Activated naive CD8-positive, alpha-beta T cell treated with anti-CD3 and anti-CD28 coated beads, Interleukin-2, amount 50 U/mL, for 24 hours (primary cell): ENCODE measurements at places on chromosomes 5 and 9.

DNA sequence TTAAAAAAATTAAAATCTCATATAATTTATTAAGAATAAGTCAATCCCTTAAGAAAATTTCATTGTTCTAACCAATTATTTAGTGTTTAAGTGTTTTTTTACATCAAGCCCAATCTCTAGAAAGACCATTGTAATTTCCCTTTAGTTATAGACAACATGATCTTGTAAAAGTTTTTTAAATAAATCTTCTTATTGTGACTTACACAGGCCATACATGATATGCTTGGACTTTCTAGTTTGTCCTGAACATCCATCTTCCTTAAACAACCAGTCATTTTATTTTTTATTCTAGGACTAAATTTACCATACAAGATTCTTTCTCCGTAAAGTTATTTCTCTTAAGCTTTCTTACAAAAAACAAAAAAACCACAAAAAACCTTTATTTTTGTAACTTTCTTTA lies 126.5 kb upstream of the MAST4 start:
- no peaks in the 10 kb centered on the region for H3K4me1 ChIP-seq
- no peak overlapping the region for H3K4me3 ChIP-seq
- peaks cover 3% of the 10 kb centered on the region for H3K36me3 ChIP-seq
- peaks cover 9% of the 10 kb centered on the region for H3K27me3 ChIP-seq
- DNase-seq: no peak
- H3K27ac ChIP-seq: no peak overlapping the region

- H3K27ac ChIP-seq: no peak overlapping the region
- DNase-seq: no peak
- H3K4me1 ChIP-seq: no peaks in the 10 kb centered on the region
- peaks cover 28% of the 10 kb centered on the region for H3K27me3 ChIP-seq
- no peaks in the 10 kb centered on the region for H3K36me3 ChIP-seq
Measured at GRCh38 chr9:34558364-34558763, 31.2 kb downstream of the CNTFR start.

DNA sequence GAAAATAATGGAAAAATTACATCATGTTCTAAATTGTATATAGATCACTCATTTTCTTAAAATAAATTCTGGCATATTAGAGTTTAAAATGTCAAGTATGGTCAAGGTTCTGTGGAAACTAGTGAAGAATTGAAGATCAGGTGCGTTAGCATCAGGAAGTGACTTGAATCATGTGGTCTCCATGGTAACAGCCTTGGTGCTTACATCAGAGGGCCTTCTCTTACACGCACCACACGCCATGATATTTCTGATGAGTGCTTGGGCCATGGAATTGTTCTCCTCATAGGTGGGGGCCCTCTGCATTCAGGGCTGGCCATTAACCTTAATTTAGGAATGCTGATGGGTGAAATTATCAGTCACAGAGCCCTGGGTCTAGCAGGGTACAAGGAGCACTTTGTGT lies 288.1 kb upstream of the EFNA5 start:
- H3K4me3 ChIP-seq: no peak overlapping the region
- no peaks in the 10 kb centered on the region for H3K36me3 ChIP-seq
- H3K4me1 ChIP-seq: peaks cover 14% of the 10 kb centered on the region
- no peak for DNase-seq
- peak overlapping the region; percentile 67 for H3K27ac ChIP-seq

DNA sequence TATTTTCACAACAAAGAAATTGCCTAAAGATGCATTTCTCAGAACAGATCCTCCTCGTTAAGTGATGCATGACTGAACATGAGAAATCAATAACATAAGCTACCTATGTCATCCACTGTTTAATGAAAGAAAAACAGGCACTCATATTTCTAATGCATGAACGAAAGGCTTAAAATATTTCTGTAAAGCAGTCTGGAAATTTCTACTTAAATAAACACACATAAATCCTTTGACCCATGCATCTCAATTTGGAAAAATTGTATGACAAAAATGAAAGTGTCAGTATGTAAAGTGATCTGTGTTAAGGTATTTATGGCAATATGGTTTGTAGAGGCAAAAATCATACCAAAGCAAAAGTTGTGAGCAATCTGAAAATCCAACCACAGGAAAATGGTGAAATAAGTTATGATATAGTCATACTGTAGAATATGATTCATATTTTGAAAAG lies 399.2 kb upstream of the GRAMD2B start:
- H3K4me1 ChIP-seq: no peaks in the 10 kb centered on the region
- no peak overlapping the region for H3K4me3 ChIP-seq
- no peaks in the 10 kb centered on the region for H3K36me3 ChIP-seq
- DNase-seq: no peak
- H3K27ac ChIP-seq: no peak overlapping the region
- H3K27me3 ChIP-seq: no peaks in the 10 kb centered on the region

DNA sequence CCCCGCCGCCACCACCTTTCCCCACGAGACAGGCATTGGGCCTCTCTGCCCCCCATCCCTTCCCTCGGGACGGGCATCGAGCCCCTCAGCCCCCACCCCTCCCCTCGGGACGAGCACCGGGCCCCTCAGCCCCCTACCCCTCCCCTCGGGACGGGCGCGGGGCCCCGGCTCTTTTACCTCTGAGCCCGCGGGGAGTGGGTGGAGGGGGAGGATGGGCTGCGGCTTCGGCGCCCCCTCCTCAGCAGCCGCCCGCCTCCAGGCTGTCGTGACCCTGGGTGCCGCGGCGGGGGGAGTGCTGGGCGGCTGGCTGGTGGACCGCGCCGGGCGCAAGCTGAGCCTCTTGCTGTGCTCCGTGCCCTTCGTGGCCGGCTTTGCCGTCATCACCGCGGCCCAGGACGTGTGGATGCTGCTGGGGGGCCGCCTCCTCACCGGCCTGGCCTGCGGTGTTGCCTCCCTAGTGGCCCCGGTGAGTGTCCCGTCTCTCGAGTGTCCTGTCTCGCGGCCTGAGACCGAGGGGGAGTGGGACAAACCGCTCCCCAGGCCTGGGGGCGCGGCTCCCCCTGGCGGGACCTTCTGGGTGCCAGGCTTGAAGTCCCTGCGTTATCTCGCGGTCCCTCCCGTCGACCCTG lies 791 bp downstream of the SLC2A8 start:
- DNase-seq: peak; percentile 46
- H3K4me3 ChIP-seq: peak overlapping the region; percentile 70
- H3K27me3 ChIP-seq: peaks cover 68% of the 10 kb centered on the region
- peaks cover 9% of the 10 kb centered on the region for H3K4me1 ChIP-seq
- H3K27ac ChIP-seq: no peak overlapping the region
- H3K36me3 ChIP-seq: no peaks in the 10 kb centered on the region

GRCh38 chr9:12884736-12885395 lies 110.0 kb downstream of the LURAP1L start:
- no peaks in the 10 kb centered on the region for H3K27me3 ChIP-seq
- H3K4me1 ChIP-seq: no peaks in the 10 kb centered on the region
- DNase-seq: no peak

DNA sequence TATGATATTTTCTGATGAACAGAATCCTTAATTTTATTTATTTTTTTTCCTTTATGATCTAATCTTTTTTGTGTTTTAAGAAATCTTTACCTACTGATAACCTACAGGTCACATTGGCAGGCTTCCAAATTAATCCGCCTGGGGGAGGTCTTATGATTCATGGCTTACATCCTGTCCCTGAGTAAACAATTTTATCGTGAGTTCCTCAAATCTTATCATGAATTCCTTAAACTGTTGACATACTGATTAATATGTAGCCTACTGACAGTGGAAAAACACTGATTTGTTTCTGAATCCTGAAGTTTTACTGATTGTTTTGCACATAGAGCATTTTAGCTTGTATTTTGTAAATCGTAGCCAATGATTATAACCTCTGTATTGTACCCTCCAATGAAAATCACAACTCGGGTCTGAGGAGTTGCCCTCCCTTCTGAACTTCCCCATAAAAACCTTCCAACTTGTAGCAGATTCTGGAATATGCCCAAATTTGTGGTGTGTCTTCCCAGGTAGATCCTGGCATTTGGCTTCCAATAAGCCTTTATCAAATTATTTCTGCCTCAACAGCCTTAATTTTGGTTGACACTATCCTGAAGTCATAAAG lies 105.6 kb downstream of the VCAN start:
- H3K36me3 ChIP-seq: no peaks in the 10 kb centered on the region
- H3K27ac ChIP-seq: no peak overlapping the region
- H3K27me3 ChIP-seq: peaks cover 4% of the 10 kb centered on the region
- H3K4me1 ChIP-seq: no peaks in the 10 kb centered on the region

DNA sequence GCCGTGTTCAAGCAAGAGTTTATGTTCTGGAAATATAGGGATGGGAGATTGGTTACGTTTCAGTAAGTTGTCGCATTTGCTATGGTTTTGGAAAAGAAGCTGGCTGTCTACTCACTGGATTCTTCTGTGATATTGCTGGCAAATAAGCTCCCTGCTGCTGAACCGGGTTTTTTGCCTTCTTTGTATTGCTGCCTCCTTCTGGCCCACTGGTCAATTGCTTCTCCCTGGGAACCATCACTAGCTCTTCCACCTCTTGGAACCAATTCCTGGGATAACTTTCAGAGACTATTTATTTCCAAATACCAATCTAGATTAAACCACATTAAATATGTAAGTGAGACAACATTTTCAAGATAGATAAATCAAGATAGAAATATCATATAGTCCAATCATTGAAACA lies 43.0 kb downstream of the NUDT12 start:
- no peak for DNase-seq
- H3K4me3 ChIP-seq: no peak overlapping the region
- H3K36me3 ChIP-seq: no peaks in the 10 kb centered on the region
- no peaks in the 10 kb centered on the region for H3K4me1 ChIP-seq

GRCh38 chr5:54743581-54743980 lies 226.0 kb downstream of the SNX18 start:
- no peaks in the 10 kb centered on the region for H3K36me3 ChIP-seq
- DNase-seq: no peak
- no peak overlapping the region for H3K4me3 ChIP-seq
- no peak overlapping the region for H3K27ac ChIP-seq
- H3K27me3 ChIP-seq: no peaks in the 10 kb centered on the region

DNA sequence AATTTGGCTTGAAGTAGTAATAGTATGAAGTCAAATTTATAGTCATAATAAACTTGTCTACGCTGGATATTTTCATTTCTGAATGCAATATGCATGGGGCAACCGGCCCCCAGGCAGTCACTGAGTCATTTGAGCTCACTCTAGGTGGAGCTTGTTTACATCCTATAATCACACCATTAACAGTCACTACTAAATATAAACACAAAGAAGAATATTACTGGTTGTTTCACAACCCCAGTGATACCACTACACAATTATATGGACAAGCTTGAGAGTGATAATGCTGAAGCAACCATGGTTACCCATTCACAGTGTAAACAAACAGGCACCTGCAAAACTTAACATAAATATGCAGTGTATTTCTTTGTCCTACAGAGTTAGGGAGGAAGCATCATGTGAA lies 68.7 kb downstream of the MARCHF3 start:
- H3K36me3 ChIP-seq: peaks cover 2% of the 10 kb centered on the region
- no peaks in the 10 kb centered on the region for H3K27me3 ChIP-seq
- H3K27ac ChIP-seq: no peak overlapping the region
- no peak overlapping the region for H3K4me3 ChIP-seq

GRCh38 chr5:68279984-68280383 lies 64.4 kb downstream of the PIK3R1 start:
- peaks cover 77% of the 10 kb centered on the region for H3K4me1 ChIP-seq
- peak overlapping the region; percentile 56 for H3K4me3 ChIP-seq
- no peak for DNase-seq
- no peaks in the 10 kb centered on the region for H3K27me3 ChIP-seq
- peak overlapping the region; percentile 90 for H3K27ac ChIP-seq
- peaks cover 65% of the 10 kb centered on the region for H3K36me3 ChIP-seq

- no peaks in the 10 kb centered on the region for H3K36me3 ChIP-seq
- DNase-seq: no peak
- no peaks in the 10 kb centered on the region for H3K4me1 ChIP-seq
- no peaks in the 10 kb centered on the region for H3K27me3 ChIP-seq
Measured at GRCh38 chr9:36731068-36731956, 158.6 kb downstream of the MELK start.
